ENCODE measurements at places on chromosomes 6 and 20. TPM values are rescaled to one million over a fixed set of nuclear protein-coding genes. Genes with fewer than 3 reads are reported as not detected.

PRSS35 gene
- total RNA-seq = not detected

DSE gene
- 38.0 TPM for total RNA-seq

PKIB gene
- total RNA-seq = 7.4 TPM

ID4 gene
- total RNA-seq = 295 TPM

LRRC73 gene
- total RNA-seq = 0.34 TPM

OTOR gene
- total RNA-seq = not detected

C6orf58 gene
- total RNA-seq = not detected

DNA sequence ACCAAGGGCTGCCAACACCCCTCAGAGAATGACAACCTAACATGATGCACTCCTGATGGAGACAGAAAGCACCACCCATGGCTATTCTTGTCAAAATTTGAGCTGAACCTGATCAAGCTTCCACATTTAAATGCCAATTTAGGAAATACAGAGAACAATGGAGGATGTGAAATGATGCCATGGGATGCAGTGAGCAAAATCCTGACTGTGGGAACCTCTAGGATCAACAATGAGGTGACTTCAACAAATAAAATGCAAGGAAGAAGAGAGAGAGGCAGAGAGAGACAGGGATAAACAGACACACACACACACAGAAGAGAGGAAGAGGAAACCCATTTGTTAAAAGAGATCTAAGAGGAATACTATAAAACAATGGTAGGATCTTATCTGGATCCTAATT, 119.6 kb upstream of the NUP153 start:
- H3K36me3 ChIP-seq = peaks cover 62% of the 10 kb centered on the region
- H3K4me3 ChIP-seq = no peak overlapping the region
- no peaks in the 10 kb centered on the region for H3K27me3 ChIP-seq
- DNase-seq = no peak
- H3K4me1 ChIP-seq = peaks cover 1% of the 10 kb centered on the region

- no peaks in the 10 kb centered on the region for H3K27me3 ChIP-seq
- H3K36me3 ChIP-seq = peaks cover 55% of the 10 kb centered on the region
- H3K27ac ChIP-seq = no peak overlapping the region
- DNase-seq = no peak
- no peak overlapping the region for H3K4me3 ChIP-seq
- H3K4me1 ChIP-seq = no peaks in the 10 kb centered on the region
Observed at GRCh38 chr6:18214003-18214402, 50.3 kb downstream of the DEK start.

DNA sequence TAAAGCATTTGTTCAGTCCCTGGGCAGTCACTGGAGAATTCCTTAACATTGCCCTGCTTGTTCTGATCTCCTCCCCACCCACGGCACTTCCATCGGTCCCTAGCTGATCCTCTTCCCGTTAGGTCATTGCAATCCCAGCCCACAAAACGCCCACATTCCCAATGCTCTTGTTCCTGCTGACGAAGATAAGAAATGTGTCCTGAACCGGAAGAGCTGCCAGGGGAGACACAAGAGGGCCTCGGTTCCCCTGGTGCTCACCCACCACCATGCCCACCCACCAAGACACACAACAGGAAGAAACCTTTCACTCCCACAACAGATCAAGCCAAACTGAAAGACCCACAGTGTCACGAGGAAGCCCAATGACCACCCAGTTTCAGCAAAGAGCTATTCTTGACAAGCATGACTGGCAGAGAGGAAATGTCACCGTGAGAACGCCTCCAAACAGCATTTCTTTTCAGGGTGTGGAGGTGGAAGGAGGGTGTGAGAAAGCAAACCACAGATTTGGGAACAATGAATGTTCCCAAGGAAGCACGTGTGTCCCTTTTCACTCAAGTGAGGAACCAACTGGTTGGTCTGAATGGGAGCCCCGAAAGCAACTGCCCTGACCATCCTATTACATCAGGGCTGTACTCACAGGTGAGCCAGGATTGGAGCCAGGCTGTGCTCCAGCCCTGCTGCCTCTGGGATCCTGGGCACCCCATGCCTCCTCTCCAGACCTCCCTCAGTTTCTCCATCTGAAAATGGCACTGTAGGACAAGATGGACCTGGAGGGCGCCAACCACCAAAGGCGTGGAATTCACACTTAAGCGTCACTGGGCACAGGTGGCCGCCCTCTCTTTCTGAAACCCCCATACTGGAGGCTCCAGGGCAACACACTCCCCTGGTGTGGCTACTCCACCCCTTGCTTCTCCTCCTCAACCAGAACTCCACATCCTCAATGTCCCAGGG, 97.5 kb downstream of the ZMYND8 start:
- peak overlapping the region; percentile 73 for H3K27ac ChIP-seq
- no peaks in the 10 kb centered on the region for H3K27me3 ChIP-seq
- H3K4me1 ChIP-seq = peaks cover 20% of the 10 kb centered on the region
- H3K4me3 ChIP-seq = no peak overlapping the region

DNA sequence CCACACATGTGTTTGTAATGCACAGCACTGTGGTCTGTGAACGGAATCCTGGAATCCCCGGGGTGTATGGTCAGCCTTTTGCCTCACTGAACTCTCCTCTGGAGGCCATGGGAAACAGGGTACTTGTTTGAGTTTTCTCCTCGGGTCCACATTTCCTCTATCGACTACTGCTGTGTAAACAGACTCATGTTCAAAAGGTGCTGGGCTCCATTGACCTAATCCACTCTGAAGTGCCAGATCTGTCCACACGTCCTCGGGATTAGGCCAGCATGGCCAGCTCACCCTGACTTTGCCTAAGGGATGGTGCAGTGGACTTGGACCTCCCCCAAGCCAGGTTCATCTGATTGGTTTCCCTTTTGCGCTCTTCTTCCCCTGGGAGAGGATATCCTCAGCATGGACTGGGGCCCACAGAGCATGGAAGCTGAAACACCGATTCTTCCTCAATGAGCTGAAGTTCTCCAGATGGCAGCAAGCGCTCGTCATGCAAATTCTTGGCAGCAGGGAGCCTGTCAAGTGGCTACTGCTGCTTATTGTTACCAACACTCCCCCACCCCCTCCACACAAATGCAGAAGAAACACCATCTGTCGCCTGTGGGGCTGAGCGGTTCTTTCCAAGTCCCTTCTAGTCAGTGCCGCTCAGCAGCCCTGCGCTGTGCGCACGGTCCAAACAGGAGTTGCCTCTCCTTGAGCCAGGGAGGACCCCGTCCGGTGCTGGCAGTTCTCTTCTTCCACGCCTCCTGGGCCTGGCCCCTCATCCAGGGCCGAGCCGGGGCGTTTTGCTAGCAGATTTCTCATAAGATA, 292.6 kb upstream of the MARCKS start:
- H3K4me1 ChIP-seq = no peaks in the 10 kb centered on the region
- no peaks in the 10 kb centered on the region for H3K36me3 ChIP-seq
- H3K4me3 ChIP-seq = peak overlapping the region; percentile 6

DNA sequence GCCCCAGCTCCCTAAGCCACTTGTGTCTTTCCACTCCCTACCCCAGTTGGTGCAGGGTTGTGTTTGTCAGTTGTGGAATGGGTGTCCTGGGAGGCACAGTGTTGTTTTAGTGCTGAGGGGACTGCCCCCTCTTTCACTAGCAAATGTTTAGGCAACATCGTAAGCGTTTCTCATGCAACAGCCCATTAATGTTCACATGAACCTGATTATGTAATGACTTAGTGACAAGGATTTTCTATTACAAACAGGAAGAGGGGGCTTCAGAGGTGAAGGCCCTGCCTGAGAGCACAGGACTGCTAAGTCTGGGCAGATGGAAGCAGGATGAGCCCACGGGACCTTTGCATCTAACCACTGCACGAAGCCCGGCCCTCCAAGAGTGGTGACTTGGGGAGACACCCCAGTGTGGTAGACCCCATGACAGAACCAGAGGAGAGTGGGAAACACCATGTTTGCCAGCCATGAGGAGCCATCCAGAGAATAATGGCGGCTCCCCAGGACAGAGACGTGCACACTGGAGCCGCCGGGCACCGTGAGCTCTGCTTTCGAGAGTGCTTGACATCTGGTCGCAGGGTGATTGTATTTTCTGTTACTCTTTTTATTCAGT, 339.7 kb downstream of the THBS2 start:
- no peak for DNase-seq
- no peak overlapping the region for H3K4me3 ChIP-seq

DNA sequence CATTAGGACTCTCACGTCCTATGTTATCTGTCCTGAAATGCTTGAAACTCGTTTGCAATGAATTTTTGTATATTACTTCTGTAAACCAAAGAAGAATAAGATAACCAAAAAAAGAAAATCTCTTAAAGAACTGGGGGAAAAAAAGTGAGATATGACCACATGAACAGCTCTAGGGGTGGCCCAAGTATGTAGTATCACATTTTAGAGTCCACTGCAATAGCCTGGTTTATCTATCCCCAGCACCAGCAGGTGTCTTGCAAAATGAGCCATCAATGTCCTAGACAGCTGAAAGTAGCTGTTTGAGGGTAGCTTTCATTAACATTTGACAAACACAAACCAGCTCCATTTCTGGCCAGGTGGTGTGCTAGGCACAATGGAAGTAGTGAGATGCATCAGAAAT, 102.8 kb downstream of the PXDC1 start:
- peaks cover 3% of the 10 kb centered on the region for H3K27me3 ChIP-seq
- no peak overlapping the region for H3K4me3 ChIP-seq
- DNase-seq = no peak

DNA sequence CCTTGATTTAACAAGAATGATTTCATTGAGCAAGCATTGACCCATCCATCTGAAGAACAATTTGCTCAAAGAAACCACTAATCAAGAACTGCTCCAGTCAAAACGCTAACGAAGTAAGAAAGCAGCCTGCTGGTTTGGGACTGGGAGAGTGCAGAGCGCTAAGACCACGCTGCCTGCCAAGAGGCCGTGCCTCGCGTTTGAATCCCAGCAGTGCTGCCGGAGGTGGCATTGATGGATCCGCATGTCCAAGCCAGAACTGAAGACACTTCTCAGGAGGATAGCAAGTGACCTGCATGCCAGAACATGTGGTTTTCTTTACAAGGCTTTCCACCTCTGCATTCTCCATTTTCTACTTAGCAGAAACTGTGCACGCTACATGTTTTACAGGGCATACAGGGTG, 105.2 kb upstream of the FOXC1 start:
- peaks cover 2% of the 10 kb centered on the region for H3K4me1 ChIP-seq
- H3K27ac ChIP-seq = no peak overlapping the region
- no peak for DNase-seq

- no peak overlapping the region for H3K27ac ChIP-seq
- no peak overlapping the region for H3K4me3 ChIP-seq
- no peaks in the 10 kb centered on the region for H3K27me3 ChIP-seq
- no peak for DNase-seq
Observed at GRCh38 chr6:137013738-137014602, 30.8 kb downstream of the IL20RA start.

DNA sequence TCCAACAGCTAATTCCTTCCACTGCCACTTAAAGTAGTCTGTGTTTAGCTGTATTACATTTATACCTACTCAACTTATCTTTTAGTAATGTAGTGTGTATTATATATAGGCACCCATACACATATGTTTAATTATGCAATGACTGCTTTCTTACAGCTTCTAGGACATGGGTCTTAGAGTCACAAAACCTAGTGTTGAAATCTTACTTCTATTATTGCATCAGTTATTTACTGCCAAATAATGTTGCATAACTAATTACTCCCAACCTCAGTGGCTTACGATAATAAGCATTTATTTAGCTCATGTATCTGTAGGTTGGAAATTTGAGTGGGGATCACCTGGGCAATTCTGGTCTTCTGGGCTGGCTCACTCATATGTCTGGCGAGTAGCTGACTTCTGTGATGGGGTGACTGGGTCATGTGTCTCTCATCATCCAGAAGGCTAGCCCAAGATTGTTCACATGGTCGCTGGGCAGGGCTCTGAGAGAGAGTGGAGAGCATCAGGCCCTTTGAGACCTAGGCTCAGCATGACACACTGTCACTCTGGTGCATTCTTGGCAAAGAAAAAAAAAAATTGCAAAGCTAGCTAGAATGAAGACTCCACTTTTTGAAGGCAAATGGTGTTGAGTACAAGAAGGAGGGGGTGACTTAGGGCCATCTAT, 187.0 kb downstream of the PLCB1 start:
- H3K36me3 ChIP-seq = no peaks in the 10 kb centered on the region
- no peaks in the 10 kb centered on the region for H3K27me3 ChIP-seq
- no peaks in the 10 kb centered on the region for H3K4me1 ChIP-seq
- no peak overlapping the region for H3K4me3 ChIP-seq

DNA sequence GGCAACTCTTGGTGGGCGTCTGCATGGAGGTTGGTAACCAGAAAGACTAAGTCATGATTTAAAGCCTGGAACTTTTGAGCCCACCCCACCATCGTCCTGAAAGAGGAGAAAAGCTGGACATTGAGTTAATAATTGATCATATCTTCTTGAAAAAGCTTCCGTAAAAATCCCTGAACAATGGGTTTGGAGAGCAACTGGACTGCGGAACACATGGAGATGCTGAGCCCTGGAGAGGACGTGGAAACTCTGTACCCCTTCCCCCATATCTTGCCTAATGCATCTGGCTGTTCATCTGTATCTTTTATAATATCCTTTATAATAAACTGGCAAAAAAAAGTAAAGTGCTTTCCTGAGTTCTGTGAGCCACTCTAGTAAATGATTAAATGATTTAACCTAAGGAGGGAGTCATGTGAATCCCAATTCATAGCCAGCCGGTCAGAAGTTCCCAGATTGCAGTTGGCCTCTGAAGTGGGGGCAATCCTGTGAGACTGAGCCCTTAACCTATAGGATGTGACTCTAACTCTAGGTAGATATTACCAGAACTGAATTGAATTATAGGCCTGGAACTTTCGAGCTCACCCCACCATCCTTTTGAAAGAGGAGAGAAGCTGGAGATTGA, 26.5 kb upstream of the LGSN start:
- no peaks in the 10 kb centered on the region for H3K27me3 ChIP-seq
- no peaks in the 10 kb centered on the region for H3K36me3 ChIP-seq
- no peak overlapping the region for H3K4me3 ChIP-seq
- no peaks in the 10 kb centered on the region for H3K4me1 ChIP-seq

- no peaks in the 10 kb centered on the region for H3K27me3 ChIP-seq
- peaks cover 49% of the 10 kb centered on the region for H3K4me1 ChIP-seq
- no peak for DNase-seq
Observed at GRCh38 chr6:129498541-129498940, 211.4 kb downstream of the ARHGAP18 start.

- H3K4me1 ChIP-seq = no peaks in the 10 kb centered on the region
- no peak overlapping the region for H3K4me3 ChIP-seq
- DNase-seq = no peak
- H3K36me3 ChIP-seq = no peaks in the 10 kb centered on the region
Observed at GRCh38 chr6:34953061-34954025, 64.3 kb downstream of the ANKS1A start.

DNA sequence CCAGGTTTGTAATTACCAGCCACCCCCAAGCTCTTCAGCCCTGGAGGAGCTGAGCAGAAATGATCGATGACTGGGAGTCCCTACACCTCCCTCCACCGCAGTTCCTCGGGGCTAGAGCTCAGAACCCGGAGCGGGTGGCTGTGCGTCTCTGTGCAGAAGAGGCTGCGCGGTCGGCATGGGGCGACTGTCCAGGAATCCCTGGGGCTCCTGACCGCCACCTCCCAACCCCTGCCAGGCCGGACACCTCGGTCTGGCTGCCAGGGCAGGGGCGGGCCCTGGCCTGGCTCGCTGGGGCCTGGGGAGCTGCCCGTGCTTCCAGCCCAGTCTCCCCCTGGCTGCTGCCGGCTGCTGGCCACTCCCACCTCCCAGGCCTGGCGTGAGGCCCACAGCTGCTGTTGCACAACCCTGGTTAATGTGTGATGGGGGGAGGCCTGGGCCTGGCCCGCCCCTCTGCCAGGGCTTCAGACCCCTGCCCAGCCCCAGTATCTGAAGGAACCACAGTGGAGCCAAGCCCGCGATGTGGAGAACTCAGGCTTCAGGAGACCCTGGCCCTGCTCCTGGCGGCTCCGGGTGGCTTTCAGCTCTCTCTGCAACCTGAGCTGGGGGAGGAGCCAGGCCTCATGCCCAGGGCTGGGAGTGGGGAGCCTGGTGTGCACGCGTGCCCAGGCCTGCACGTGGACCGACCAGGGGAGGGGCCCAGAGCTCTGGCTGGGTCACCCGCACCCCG, 1.2 kb downstream of the SLC2A4RG start:
- no peaks in the 10 kb centered on the region for H3K27me3 ChIP-seq
- peak overlapping the region; percentile 74 for H3K4me3 ChIP-seq
- peaks cover 56% of the 10 kb centered on the region for H3K4me1 ChIP-seq
- H3K27ac ChIP-seq = peak overlapping the region; percentile 89
- DNase-seq = peak; percentile 96
